ENCODE measurements at places on chromosomes 1 and 21.

DNA sequence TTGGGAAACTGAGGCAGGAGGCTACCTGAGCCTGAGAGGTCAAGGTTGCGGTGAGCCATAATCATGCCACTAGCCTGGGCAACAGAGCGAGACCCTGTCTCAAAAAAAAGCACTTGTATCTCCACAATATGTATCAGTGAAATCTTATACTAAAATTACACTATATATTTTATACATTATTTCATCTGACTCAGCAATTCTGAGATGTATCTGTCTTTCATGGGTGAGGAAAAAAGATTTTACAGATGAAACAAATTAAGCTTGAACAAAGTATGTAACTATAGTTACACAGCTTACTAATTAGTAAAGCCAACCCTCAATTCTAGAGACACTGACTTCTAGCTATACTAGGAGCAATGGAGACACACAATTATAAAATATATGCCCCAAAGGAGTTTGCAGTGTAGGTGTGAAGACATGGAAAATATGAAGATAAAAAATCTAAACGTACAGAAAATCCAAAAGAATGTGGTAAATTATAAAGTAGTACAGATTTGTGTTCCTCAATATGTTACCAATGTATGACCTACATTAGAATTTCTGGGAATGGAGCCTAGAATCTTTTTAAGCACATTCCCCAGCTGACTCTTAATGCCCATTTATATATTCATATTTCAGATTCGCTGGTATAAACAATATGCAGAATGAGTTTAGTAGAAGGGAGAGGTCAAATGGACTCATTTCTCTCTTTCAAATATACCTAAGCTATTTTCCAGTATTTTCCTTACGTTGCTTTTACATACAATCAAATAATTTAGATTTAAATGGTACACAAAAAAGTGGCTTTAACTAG lies 14.6 kb downstream of the GTF2B start:
- no peak for DNase-seq

DNA sequence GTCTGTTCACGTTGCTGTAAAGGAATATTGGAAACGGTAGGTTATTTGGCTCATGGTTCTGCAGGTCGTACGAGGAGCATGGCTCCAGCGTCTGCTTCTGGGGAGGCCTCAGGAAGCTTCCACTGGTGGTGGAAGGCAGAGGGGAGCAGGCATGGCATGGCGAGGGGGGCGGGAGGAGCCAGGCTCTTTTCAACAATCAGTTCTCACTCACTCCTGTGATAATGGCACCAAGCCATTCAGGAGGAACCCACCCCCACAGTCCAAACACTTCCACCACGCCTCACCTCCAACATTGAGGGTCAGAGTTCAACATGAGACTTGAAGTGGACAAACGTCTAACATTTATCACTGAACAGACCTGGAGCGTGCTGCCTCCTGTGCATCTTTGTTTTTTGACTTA lies 141.2 kb downstream of the PGBD5 start:
- DNase-seq, result no peak

DNA sequence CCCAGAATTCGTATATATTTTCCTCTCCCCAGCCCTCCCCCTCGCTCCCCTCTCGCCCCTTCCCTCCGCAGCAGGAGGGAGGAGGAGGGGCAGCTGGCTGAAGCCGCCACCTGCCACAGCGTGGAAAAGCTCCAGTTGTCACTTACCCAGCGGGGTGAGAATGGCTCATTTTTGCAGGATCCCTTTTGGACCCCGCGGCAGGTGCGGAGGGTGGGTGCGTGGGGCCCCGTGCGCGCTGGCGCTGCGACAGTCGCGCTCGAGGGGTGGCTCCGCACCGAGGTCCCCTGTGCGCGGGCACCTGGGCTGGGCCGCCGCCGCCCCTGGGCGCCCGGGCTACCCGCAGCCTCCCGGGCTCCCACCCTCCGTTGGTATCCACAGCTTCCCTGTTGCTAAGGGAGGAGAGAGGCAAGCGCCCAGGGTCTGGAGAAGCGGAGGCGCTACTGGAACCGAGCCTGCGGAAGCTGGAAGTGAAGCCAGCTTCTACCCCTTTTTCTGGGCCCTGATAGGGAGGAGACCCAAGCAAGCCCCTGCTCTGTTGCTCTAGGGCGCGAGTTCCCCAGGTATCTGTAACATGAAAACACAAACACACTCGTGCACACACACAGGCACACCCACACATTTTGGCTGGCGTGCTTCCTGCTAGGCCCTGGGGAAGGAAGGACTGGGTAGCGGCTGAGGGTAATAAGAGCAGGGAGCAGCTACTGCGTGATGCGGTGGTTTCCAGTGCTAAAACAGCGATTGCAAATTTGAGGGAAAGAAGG lies at the start of gene ERICH3:
Gene ERICH3 (minus strand): TSS at position 442 of the 761 bp plus-strand sequence. CDS start 273 bp downstream, at position 169.
- no peak for DNase-seq

DNA sequence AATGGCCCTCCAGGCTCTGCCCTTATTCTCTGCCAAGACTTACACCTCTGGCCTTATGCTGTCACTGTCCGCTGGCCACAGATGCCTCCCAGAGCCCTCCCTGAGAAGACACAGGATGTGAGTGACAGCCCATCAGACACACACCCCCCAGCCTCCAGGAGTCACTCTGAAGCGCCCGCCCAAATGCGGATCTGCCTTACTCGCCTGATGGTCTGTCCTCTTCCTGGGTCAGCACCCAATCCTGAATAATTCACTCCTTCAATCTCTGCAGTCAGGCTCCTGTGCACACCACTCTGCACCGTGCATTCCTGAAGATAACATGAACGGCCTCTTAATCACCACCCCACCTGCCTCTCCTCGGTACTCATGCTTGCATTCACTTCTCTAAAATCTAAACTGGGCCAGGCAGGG lies 14.7 kb downstream of the CLSTN1 start:
- no peak for DNase-seq

- no peak for DNase-seq
Observed at GRCh38 chr1:203186446-203187303, at the start of gene CHI3L1. CHI3L1 (minus strand) TSS chr1:203186704; CDS start chr1:203186623, 81 bp downstream.

DNA sequence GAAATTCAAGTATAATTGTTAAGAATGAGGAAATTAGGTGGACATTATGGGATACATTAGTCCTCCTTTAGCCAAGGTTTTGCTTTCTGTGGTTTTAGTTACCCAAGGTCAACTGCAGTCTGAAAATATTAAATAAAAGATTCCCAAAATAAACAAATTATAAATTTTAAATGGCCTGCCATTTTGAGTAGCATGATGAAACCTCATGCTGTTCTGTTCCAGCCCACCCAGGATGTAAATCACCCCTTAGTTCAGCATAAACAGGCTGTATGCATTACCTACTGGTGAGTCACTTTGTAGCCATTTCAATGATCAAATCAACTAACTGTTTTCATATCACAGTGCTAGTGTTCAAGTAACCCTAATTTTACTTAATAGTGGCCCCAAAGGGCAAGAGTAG lies 132.5 kb upstream of the LYPLAL1 start:
- no peak for DNase-seq

DNA sequence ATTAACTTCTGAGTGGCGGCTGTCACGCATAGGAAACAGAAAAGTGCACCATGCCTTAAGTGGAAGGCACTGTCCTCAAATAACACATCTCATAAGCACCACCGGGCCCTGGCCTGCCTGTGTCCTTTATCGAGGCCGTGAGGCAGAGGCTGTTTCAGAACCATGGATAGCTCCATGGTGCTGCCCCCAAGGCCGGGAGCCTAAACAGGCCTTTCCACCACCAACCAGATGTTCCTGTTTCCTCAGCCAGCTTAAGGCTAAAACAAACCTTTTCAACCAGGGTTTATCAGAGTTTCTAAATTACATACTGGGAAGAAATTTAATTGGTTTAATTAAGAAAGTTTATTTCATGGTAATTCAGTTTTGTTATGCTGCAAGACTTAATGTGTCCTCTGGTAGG lies 114.4 kb downstream of the DMRTA2 start:
- no peak for DNase-seq

- DNase-seq, result no peak
Observed at GRCh38 chr1:219175212-219175564, 1.5 kb downstream of the LYPLAL1 start.

DNA sequence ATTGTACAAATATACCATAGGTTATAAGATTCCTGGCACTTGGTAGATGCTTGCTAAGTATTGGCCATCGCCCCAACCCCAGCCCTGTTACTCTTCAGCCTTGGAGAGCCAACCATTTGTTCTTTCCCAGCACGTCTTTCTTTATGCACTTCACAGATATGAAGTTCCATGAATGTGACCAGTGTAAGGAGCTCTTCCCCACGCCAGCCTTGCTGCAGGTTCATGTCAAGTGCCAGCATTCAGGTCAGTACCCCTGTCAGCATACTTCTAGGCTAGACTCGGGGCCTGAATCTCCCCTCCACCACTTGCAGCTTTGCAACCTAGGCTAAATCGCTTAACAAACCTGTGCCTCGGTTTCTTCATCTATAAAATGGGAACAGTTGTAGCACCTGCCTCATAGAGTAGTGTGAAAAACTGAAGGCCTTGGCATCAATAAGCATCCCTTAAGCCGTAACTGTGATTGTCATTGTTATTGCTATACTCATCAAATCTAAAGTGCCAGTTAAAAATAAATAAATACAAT lies 41.0 kb upstream of the EPHA8 start:
- no peak for DNase-seq

- no peak for DNase-seq
Observed at GRCh38 chr1:27092888-27093287, 62.0 kb downstream of the SLC9A1 start.

GRCh38 chr1:29211086-29212030 lies 19.4 kb downstream of the MECR start:
- DNase-seq, result no peak

GRCh38 chr21:35473496-35473895 lies 424.4 kb upstream of the RUNX1 start:
- no peak for DNase-seq

DNA sequence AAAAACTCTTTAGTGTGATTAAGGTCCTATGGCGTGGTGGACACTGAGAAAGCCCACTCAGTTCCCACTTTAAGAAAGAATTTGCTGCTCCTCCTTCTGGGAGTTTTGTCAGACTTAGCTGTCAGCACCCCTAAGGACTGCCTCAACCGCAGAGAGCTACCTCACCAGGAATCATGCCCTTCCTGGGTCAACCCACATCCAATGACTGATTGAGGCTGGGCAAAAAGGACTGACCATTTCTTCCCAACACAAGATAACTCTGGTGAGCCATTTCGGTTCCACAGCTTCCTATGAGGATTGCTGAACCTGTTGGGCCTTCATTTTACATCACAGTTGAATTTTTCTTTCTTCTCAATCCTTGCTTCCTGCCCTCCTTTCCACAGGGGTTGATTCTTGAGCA lies 197.9 kb downstream of the NCAM2 start:
- DNase-seq, result no peak

GRCh38 chr21:27975514-27975913 lies 1008.6 kb upstream of the ADAMTS5 start:
- no peak for DNase-seq

DNA sequence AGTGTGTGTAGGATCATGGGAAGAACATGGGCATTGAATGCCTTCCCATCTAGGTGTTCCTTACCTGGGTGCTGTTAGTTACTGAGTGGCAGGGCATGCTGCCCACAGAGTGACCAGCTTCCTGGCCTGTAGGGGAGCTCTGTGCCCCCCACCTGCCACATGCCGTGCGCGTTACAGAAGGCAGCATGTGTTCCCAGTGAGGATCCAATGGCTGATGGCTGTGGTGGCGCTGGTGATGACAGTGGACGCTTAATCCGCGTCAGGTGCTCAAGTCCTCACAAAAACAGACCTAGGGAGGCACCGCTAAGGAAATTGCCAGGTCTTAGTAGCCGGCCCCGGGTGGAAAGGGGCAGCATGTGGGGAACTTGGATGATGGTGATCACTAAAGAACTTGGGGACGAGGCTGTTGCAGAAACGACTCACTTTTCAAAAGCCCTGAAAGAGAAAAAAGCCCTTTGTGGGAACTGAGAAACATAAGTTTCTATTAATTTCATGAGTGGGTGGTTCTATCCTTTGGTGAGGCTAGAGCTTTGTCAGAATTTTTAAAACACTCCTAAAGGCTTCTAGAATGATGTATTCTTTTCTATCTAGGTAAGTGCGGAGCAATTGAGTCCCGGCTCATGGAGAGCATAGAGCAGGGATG lies 93.2 kb downstream of the PRDM2 start:
- no peak for DNase-seq

DNA sequence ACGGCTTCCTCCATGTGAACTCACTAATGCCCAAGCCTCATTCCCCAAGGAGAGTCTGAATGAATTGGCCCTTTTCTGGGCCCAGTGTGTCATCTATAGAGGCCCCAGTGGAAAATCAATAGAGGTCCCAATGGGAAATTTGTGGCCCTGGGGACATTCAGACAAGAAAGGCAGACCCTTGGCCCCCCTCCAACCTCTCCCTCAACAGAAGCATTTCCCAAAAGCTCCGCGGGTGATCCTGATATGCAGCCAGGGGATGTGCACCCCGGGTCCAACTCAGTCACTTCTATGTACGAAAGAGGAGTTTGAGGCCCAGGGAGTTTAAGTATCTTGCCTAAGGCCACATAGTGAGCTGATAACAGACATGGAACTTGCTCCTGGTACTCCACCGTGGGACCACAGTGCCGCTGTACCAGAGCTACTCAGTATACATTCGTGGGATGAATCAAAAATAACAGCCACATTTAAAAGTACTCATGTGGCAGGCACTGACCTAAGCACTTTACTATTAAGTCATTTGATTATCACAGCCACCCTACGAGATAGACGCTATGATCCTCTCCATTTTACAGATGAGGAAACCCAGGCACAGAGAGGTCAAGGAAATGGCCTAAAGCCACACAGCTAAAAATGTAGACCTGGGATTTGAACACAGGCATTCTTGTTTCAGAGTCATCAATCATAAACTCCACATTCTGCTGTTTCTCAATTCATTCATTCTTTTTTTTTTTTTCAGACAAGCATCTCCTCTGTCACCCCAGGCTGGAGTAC lies 8.5 kb downstream of the EPHA2 start:
- no peak for DNase-seq

DNA sequence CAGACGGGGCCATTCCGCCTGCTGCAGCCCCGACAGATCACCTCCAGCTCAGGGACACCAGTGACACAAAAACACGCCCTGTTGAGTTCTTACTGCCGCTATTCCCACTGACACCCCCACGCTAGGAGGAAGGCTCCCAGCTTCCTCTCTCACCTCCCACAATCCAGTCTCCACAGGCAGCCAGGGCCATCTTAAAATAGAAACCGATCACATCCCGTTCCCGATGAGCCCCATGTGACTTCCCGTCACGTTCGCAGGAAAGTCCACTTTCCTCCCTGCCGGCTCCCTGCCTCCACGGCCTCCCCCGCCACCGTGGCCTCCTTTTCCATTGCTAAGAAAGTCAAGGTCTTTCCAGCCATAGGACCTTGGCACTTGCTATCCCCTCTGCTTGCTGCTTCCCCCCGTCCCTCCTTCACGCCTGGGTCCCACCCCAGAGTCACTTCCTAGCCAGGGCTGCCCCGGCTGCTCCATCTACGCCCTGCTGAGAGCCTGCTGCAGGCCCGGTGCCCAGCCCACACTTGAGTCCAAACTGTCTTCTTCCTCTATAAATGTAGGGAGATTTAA lies 24.0 kb upstream of the DDOST start:
- DNase-seq, result no peak

- no peak for DNase-seq
Observed at GRCh38 chr21:33988237-33989017, 72.8 kb upstream of the ATP5PO start.

- DNase-seq, result no peak
Observed at GRCh38 chr1:209176866-209177430, 406.6 kb upstream of the CAMK1G start.

Data from GM18507 (cell line).